HL-60 (cell line): ENCODE measurements at places on chromosomes 6 and 20.

DNA sequence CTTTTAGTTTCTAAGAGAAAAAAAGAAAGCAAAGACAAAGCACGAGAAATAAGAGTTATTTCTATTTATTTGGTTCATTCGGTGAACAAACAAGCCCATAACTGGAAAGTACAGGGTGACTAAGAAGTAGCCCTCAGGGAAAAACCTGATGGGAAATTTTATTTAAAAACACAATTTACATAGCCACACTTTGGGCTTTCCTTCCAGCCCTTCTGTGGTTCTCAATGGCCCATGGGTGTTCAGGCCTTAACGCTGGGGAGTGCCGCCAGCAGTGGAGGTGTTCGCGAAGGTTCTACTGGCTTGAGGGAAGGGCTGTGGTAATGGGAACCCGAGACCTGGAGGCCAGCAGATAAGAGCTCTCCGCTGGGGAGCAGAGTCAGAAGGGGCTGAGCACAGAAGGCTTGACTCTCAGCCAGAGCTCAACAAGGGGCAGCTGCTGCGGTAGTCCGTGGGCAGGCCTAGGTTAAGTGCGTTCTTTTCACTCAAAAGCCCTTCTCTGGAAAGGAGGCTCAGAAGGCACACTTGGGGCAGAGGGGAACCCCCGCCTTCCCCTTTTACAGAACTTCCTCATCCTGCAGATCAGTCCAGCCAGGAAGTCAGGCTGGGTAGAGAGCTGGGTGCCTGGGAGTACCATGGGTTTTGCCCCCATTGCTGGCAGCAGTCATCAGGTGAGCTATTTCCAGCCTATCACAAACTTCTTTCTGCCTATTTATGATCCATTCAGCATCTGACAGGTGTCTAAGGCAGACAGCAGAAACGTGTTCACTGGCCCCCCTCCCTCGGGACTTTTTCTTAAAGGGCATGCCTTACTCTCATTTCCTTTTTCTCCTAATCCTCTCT is 8.8 kb upstream of the CD83 start:
- peak; percentile 91 for DNase-seq

DNA sequence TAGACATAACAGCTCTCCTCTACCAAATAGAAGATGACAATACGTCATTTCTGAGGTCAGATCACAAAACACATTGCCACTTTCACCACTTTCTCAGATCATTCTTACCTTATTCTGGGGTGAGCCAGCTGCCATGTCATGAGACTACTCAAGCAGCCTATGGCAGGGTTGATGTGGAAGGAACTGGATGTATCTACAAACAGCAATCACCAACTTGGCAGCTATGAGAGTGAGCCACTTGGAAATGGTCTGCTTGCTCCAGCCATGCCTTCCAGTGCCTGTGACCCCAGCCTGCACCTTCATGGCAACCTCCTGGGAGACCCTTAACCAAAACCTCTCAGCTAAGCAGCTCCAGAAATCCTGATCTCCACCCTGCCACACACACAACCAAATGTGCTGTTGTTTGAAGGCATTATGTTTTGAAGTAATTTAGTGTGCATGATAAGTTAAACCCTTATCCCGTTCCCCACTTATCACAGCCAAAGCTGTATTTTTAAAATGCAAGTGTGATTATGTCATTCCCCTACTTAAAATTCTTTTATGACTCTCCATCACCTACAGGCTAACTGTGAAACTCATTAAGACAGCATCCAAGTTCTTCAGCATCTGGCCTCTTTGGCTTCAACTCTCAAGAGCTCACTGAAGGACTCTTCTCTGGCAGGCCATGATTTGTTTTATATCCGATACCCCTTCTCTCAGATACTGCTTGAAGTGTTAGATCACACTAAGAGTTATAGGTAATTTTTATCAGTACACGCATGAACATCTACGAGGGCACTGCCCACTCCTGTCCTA is 150.6 kb downstream of the LY86 start:
- DNase-seq, result no peak

DNA sequence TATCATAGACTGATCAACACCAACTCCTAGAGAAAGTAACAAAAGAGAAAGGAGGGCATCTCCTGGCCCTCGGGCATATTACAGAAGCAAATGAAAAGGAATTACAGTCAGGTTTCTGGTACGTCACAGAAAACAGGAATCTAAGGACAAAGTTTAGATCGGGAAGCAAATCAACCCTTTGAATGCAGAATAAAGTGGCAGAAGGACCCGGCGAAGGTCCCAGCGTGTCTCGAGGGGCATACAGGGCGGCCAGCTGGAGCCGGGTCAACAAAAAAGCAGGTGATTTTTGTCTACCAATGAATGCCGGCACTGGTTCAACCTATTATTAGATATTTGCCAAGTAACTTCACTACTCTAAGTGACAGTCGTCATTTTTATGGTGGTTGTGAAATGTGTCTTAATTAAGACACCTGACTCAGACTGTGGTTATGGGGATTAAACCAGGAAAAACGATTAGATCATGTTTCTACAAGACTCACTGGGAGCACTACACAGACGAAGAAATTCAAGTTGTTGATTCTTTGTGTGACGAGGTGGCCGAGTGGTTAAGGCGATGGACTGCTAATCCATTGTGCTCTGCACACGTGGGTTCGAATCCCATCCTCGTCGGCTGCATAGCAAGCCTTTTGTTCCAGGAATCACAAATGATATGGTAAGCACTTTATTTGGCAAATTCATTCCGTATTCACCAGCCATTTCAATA is 12.4 kb upstream of the ZSCAN9 start:
- DNase-seq, result peak; percentile 68

DNA sequence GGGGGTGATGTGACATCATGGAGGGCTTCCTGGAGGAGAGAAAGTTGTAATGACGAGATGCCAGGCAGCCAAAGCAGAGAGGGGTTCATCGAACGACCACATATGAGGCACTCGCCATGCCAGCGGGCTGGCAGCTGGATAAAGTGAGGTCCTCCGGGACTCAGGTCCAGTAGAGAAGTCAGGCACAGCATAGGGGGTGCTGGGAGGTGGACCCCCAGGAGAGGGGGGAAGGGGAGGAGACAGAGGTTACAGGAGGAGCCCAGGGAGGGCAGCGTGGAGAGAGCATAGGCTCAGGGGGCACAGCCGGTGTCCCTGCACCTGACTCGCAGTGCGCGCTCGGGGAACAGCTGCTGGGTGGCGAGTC is 174.7 kb downstream of the BMP7 start:
- DNase-seq, result no peak

- no peak for DNase-seq
Observed at GRCh38 chr6:82176616-82177015, 70.9 kb downstream of the IBTK start.

- no peak for DNase-seq
Observed at GRCh38 chr6:22073516-22074198, 223.2 kb downstream of the PRL start.

DNA sequence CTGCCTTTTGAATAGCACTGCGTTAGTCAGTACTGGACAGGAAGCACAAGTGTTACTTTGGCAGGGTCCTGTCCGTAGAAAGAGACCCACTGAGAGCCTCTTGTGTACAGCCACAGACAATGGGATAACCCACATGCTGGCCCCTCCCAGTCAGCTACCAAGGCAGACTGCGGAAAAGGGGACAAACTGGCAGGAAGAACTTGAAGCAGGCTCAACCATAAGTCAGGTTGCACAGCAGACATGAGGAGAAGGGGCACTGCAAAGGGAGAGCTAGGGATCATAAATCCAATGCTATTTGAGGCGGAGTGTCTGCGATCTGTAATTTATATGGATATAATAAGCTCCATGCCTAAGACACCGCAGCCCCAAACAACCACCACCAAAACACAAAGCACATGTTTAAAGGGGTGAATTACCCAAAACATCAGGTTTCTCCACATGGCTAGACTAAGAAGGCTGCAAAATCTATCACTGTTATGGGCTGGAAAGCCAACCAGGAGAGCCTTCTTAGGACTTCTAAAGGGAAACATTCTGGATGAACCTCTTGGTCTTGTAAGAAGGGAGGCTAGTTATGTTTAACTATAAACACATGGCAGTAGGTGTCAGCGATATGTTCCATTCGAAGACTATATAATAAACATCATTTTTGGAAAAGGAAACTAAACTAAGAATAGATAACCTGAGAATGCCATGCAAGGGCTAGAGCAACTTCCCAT is 141.7 kb downstream of the BACH2 start:
- no peak for DNase-seq

DNA sequence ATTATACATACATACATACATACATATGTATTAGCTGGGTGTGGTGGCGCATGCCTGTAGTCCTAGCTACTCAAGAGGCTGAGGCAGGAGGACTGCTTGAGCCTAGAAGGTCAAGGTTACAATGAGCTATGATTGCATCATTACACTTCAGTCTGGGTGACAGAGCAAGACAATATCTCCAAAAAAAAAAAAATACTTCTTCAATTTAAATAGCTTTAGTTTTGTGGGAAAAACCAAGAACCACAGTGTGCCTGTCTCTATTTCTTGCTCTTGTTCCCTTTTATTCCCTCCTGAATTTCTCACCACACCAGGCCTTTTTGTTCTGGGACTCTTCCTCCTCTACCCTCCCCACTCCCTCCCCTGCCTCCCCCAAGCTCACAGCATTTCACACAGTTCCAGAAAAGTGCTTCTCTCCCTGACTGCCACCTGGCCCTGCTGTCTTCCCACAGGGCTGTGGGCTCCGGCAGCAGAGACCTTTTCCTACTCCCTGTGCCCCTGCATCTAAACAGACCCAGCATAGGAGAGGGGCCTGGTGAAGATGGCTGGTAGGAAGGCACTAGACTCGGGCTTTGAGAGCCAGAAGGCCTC is 1.3 kb downstream of the C20orf203 start:
- peak; percentile 69 for DNase-seq

GRCh38 chr6:79813143-79813850 is 134.1 kb downstream of the ELOVL4 start:
- DNase-seq, result no peak

- no peak for DNase-seq
Observed at GRCh38 chr6:14089224-14089623, 28.3 kb upstream of the CD83 start.

DNA sequence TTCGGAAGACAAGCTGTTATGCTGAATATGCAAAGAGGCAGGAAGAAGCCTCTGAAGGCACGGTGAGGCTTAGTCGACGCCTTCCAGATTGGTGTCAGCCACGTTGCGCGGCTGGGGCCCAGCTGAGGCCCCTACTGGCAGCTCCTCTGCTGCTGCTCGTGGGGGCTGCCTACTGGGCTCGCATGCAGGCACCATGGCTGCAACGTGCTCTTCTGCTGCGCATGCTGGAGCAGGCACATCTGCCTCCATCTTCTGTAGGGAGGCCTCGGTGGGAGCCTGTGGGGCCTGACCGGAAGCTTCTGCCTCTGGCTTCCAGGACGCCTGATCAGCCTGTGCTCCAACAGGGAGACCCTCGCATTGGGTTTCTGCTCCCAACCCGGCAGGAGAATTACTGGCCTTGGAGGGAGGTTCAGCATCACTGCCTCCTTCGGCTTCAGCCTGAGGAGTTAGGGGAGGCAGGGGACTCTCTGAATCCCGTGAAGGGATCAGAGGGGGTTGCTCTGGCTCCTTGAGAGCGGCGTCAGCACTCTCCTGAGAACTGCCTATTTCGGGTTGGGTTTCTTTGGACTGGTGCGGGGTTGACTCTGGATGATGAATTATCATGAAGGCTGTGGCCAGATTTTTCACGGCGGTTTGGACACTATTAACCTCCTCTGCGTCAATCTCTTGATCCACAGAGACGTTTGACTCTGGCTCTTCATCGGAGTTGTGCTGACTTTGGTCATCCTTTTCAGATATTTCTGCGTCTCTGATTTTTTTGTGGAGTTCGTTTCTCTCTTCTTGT is 49.1 kb downstream of the TXLNB start:
- no peak for DNase-seq

DNA sequence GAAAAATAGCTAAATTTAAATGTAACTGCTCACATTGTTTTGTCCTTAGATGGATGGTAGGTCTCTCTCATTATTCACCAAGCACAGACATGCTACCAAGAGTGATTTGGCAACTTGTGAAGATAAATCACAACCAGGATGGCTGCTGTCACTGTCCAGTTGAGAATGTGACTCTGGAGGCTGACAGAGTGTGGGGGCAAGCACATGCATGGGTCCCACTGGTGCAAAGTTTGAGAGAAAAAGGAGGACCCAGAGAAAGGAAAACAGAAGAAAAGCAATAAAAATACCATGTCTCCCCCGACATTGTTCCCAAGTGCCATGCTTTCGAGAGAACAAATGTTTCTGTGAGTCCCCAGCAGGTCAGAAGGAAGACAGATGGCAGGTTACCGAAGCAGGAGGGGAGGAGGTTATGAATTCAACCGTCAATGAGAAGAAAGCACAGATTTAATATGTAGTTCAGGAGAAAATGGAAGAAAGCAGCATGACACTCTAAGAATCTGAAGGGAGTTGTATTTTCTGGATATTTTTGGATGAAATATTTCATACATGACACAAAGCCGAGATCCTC is 73.0 kb upstream of the TSHZ2 start:
- no peak for DNase-seq

- DNase-seq, result no peak
Observed at GRCh38 chr6:148413321-148414091, 70.9 kb downstream of the SASH1 start.

DNA sequence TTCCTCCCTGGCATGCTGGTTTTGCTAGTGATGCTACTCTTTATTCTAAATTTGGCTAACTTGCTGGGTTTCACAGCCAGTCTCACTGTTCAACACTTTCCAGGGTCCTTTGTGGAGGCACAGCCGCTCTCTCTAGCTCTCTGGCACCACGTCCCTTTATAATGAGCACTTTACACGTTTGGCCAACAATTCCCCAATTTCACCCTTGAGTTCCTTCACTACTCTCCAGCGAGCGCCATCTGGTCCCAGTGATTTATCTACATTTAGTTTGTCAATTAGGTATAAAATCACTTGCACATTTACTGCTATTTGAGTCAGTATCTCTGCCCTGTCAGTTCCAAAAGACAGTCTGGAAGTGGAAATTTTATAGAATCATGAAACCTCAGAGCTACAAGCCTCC is 241.9 kb upstream of the MOCS1 start:
- no peak for DNase-seq

DNA sequence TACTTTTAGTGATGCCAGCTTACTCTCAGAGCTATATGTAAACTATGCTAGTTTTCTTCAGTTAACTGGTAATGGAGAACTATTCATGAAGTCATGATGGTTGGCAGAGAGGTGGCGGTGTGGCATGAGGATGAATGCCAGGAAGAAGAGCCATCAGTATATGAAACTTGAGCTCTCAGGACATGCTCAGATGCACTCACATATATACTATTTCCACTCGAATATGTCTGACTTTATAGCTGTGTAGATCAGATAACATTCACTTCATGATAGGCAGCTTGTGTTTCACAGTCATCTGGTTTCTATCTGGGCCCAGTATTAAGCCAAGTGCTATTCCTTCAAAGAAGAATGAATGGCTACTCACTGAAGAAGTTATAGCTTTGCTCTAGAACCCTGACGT is 46.2 kb upstream of the CEP85L start:
- DNase-seq, result no peak

GRCh38 chr6:6565069-6565468 is 23.5 kb upstream of the LY86 start:
- no peak for DNase-seq

GRCh38 chr20:61528591-61528990 is 276.5 kb downstream of the CDH4 start:
- DNase-seq, result no peak

- no peak for DNase-seq
Observed at GRCh38 chr20:15992564-15992963, 580.7 kb downstream of the KIF16B start.
